ENCODE measurements at places on chromosomes 2 and 18.

DNA sequence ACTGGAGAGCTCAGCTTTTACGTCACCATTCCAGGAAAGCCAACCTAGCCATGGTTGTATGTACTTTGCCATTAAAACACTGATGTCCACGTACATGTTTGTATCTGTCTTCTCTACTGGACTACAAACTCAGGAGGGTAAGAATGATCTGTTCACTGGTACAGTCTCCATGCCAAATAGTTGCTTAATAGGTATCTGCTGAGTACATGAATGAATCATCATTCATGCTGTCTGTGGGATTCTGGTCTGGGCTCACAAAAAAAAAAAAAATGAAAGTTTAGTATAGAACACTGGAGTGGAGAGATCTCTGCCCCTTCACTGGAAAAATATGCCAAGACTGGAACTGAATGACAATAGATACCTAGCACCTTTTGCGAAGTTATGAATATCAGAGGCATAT is 102.6 kb upstream of the ITGA4 start:
- no peak for DNase-seq

DNA sequence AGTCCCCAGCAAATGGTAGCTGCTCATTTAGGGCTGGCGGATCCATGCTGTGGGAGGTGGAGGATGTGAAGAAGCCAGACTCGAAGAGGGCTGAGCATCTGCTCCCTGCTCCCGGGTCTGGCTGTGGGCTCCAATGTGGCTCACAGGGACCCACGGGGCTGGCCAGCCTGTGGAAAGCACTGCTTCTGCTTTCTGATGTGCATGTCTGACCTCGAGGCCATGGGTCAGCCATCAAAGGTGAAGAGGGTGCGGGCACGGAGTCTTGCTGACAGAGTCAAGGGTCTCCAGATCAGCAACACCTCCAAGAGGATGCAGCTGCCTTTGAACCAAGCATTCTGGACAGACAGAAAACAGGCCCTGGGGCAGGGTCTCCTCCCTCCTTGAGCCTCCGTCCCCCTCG is 178.2 kb downstream of the INHBB start:
- no peak for DNase-seq

DNA sequence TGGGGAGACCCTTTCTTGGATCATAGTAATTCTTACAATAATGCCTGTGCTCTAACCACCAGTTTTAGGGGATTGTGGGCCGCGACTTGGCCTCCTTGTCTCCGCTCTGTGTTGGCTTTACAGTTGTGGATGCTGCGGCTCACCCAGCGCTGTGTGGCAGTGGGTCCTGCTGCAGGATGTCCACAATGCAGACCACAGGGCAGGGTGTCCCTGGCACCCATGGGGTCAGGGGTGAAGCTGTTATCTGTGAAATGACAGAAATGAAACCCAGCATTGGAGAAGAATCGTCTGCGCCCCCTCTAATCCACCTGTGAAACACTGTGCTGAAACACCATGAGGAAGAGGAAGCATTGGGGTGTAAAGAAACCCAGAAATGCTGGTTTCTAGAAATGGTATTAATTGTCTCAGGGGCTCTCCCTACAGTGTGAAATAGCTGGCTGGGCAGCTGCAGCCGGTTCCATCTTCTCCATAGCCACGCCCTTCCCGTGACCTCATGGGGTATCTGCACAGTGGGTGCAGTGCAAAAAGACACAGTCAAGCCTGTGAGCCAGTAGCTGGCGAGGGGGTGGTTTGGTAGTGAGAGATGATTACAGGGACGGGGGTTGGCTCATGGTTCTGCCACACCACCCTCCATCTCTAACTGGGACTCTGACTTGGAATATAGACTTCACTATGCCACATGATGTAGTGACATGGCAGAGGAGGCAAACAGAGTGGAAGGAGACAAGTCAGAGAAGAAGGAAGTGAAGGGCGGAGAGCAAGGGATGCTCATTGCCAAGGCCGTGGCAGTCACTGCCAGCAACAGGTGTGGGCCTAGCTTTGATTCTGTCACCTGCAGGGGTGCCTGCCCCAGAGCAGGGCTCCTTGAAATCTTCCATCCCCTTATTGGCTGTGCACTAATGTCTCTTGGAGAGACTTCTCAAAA is 16.2 kb downstream of the INPP4A start:
- DNase-seq, result peak; percentile 52

DNA sequence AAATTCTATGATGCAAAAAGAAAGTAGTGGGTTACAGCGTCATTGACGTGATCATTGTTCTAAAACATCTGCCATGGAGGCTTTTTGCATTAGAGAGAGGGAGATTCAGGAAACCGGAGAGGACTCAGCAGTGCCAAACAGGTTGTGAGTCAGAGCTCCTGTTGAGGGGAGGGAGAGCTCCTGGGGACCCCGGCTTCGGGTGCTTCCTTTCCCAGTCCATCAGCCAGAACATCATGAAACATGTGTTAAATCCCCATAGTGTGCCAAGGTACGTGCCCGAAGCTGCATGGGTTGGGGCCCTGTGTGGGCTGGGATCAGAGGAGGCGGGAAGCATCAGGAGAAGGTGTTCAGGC is 791 bp upstream of the CYRIA start:
- no peak for DNase-seq

DNA sequence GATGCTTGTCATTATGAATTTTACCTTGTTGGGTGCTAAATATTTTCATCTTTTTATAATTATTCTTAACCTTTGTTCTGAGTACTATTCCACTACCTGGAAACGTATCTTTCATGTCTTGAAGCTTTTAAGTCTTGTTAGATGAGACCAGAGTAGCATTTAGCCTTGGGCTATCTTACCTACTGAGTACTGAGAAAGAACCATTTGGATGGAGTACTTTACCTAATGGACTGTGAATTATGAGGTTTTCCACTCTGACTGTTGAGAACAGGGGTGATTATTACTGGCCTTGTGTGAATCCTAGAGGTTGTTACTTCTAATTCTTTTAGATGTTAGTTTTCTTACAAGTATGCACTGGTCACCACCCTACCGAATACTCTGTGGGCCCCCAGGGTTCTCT is 63.5 kb downstream of the CCDC102B start:
- no peak for DNase-seq
